ENCODE measurements at places on chromosomes 7 and 10.

DNA sequence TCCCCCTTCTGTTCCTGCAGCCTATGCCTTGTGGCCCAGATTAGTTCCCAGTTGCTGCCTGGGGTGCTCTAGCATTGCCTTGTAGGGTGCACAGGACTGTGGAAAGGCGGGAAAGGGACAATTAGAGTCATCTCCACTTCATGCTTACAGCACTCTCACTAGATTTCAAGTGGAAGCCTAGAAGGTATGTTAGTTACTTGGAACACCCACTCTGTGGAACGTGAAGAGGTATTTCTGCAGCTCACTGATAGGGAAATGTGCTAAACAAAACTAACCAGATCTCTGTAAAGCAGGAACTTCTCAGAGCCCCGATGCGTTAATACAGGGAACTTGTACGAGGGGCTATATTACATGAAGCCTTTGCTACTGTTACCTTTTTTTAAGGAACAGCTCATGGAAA, 19.4 kb downstream of the STMP1 start:
- no peak overlapping the region for H3K4me3 ChIP-seq
- peaks cover 17% of the 10 kb centered on the region for H3K4me1 ChIP-seq
- H3K36me3 ChIP-seq: peaks cover 10% of the 10 kb centered on the region
- DNase-seq: no peak

DNA sequence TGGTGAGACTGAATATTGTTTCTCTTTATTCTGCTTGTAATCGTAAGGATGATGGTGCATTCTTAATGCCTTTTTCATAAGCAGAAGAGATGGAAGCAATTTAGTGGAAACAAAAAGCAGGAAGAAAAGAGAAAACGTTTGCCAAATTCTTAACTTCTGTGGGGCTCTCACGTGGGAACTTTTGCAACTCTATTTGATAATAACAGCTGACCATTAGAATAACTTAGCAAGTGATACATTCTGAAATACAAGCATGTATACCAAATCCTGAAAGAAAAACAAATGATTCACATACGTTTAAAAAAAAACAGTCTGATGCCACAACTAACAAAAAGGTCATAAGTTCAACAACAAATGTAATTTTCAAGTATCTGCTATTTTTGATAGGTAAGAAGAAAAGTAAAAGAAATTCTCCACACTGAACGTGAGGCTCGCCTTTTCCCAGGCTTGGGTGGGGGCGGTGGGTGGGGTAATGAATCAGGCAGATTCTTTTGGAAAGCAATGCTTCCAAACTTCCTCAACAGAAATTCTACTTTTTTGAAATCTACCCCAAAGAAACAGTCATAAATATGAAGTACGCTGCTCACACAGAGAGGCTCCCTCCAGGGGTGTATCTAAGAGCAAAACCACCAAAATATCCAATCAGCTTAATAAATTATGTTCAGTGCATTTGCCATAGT, 446.2 kb upstream of the MGMT start:
- DNase-seq: no peak
- H3K36me3 ChIP-seq: no peaks in the 10 kb centered on the region
- no peaks in the 10 kb centered on the region for H3K4me1 ChIP-seq
- H3K27ac ChIP-seq: no peak overlapping the region
- no peak overlapping the region for H3K4me3 ChIP-seq
- no peaks in the 10 kb centered on the region for H3K27me3 ChIP-seq

DNA sequence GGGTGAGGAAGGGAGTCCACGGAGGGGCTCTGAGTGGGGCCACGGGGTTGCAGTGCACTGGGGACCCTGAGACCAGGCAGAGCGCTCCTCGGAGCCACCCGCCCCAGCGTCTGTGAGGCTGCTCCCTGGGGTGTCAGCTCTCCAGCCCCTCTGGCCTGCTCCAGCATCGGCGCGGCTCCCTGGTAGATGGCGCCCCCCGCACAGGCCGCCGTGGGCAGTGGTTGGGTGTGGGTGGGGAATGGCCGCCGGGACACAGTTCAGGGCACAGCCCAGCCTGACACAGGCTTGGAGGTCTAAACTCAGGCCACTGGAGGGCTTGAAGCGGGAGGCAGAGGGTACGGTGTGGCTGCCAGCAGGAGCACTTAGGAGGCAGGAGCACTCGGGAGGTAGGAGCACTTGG, 222.6 kb upstream of the PPP2R2D start:
- no peak overlapping the region for H3K4me3 ChIP-seq
- H3K4me1 ChIP-seq: no peaks in the 10 kb centered on the region
- DNase-seq: no peak
- H3K36me3 ChIP-seq: no peaks in the 10 kb centered on the region

DNA sequence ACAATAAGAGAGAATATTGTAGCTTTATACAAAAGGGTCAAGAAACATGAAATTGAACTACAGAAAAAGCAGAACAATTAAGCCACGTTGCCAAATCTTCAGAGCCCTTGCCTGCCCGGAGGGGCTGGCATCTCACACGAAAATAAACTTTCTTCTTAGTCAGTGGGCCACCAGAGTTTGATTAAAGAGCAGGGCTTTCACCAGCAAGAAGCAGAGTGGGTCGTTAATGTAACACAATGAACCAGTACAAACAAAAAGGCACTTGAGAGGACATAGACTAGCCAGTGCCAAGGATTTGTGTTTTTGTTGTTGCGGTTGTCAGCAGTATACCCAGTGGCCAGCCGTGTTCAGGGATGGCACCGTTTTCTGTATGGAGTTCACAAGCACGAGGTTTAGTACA, 155.4 kb downstream of the NRP1 start:
- no peak for DNase-seq
- no peak overlapping the region for H3K4me3 ChIP-seq
- H3K27me3 ChIP-seq: peaks cover 26% of the 10 kb centered on the region
- H3K4me1 ChIP-seq: no peaks in the 10 kb centered on the region
- no peak overlapping the region for H3K27ac ChIP-seq

DNA sequence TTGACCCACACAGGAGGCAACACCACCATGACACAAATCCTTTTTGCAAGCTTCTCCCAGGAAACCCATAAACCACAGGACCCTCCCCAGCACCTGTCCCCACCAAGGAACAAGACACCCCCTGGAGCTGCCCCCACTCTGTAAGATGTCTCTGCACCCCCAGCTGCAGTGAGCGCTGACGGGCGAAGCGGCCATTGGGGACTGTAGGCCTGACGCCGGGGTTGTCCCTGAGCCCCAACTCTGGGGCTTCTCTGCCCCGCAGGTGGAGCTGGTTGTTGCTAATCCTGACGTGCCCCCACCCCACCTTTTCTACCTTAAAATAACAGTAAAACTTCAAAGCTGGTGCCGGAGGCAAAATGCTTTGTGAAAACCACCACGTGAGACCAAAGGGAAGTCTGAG, 94.7 kb upstream of the PPP2R2D start:
- no peak overlapping the region for H3K4me3 ChIP-seq
- no peaks in the 10 kb centered on the region for H3K4me1 ChIP-seq
- no peaks in the 10 kb centered on the region for H3K36me3 ChIP-seq
- no peak overlapping the region for H3K27ac ChIP-seq
- no peak for DNase-seq
- peaks cover 2% of the 10 kb centered on the region for H3K27me3 ChIP-seq

- H3K4me1 ChIP-seq: no peaks in the 10 kb centered on the region
- no peak overlapping the region for H3K27ac ChIP-seq
- H3K4me3 ChIP-seq: no peak overlapping the region
- no peaks in the 10 kb centered on the region for H3K36me3 ChIP-seq
- DNase-seq: no peak
Measured at GRCh38 chr10:4337563-4337962, 488.4 kb upstream of the AKR1E2 start.

GRCh38 chr10:58044072-58044471, 223.6 kb downstream of the IPMK start:
- no peaks in the 10 kb centered on the region for H3K4me1 ChIP-seq
- no peak overlapping the region for H3K27ac ChIP-seq
- H3K36me3 ChIP-seq: no peaks in the 10 kb centered on the region
- no peaks in the 10 kb centered on the region for H3K27me3 ChIP-seq

- no peak overlapping the region for H3K27ac ChIP-seq
- no peaks in the 10 kb centered on the region for H3K36me3 ChIP-seq
- DNase-seq: no peak
- H3K27me3 ChIP-seq: no peaks in the 10 kb centered on the region
- no peak overlapping the region for H3K4me3 ChIP-seq
Measured at GRCh38 chr7:30068117-30068516, 39.9 kb downstream of the PLEKHA8 start.

- no peak overlapping the region for H3K4me3 ChIP-seq
- H3K4me1 ChIP-seq: peaks cover 1% of the 10 kb centered on the region
- no peaks in the 10 kb centered on the region for H3K36me3 ChIP-seq
- no peak for DNase-seq
- H3K27me3 ChIP-seq: peaks cover 8% of the 10 kb centered on the region
Measured at GRCh38 chr7:4888161-4888560, 4.6 kb upstream of the RADIL start.

GRCh38 chr7:86925221-86925620, 134.2 kb downstream of the ELAPOR2 start:
- no peaks in the 10 kb centered on the region for H3K36me3 ChIP-seq
- no peaks in the 10 kb centered on the region for H3K4me1 ChIP-seq
- H3K4me3 ChIP-seq: no peak overlapping the region
- no peak overlapping the region for H3K27ac ChIP-seq
- H3K27me3 ChIP-seq: peaks cover 11% of the 10 kb centered on the region

DNA sequence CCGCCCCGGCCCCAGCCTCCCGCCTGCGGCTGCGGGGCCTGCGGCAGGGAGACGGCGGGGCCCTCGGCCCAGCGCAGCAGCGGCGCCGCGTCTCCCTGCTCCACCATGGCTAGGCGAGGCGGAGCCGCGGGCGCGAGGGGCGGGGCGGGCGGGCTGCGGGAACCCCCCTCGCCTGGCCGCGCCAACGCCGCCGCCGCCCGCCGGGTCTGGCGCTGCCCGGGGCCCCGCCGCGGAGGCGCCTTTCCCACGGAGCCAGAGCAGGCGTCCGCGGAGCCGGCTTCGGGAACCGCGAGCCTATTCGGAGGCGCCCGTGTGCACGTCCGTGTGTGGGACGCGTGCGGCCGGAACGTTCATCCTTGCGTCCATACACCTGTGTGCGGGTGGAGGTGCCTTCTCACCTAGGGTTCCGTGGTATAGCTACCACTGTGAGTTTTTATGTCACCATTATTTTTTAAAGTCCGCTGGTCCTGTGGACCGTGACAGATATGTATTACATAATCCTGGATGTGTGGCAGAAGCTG, at the start of gene DENND11:
Gene DENND11, minus strand, starts transcription at position 120 of the 521 bp plus-strand sequence. Its CDS starts 13 bp downstream, at position 107.
- H3K27me3 ChIP-seq: peaks cover 9% of the 10 kb centered on the region
- DNase-seq: peak; percentile 64
- peaks cover 31% of the 10 kb centered on the region for H3K4me1 ChIP-seq
- peak within 1 kb of the TSS; percentile 79 for H3K4me3 ChIP-seq

DNA sequence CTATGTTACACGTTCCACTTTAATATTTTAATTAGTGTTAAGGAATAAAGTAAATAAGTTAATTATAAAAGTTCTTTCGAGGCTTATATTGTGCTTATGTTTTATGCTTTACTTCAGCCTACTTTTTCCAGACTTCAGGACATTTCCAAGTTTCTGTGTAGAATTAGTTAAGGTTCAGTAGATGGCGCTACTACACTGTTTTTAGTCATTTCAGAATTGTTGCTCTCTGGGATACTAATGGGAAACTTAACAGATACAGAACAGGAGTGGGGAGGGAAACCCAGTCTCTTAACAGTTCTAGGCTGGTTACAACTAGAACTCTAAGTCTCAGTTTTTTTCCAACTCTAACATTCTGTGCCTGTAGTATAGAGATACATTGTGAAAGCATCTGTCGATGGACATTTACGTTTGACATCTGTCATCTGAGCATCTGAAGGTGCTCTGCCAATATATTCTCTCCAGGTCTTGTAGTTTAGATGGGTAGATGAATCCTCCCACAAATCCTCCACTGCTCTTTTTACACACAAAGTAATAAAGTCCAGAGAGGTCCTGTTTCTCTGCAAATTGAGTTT, 56.8 kb upstream of the FAM171A1 start:
- no peak overlapping the region for H3K27ac ChIP-seq
- DNase-seq: no peak
- H3K36me3 ChIP-seq: no peaks in the 10 kb centered on the region
- H3K4me3 ChIP-seq: no peak overlapping the region
- peaks cover 10% of the 10 kb centered on the region for H3K27me3 ChIP-seq

GRCh38 chr7:157622408-157623205, 285.8 kb downstream of the DNAJB6 start:
- H3K27me3 ChIP-seq: no peaks in the 10 kb centered on the region
- H3K4me1 ChIP-seq: peaks cover 59% of the 10 kb centered on the region
- H3K36me3 ChIP-seq: peaks cover 18% of the 10 kb centered on the region
- no peak overlapping the region for H3K4me3 ChIP-seq
